Motor neuron (in vitro differentiated cells): ENCODE measurements at places on chromosomes 4 and X. TPM values are rescaled to one million over a fixed set of nuclear protein-coding genes. Genes with fewer than 3 reads are reported as not detected.

UGT2B15 gene
- total RNA-seq, result not detected in 2 replicates

XPNPEP2 gene
- 1.1 and 2.9 TPM in 2 replicates for total RNA-seq

SYAP1 gene
- 35.8 and 40.7 TPM in 2 replicates for total RNA-seq

- no peak for ATAC-seq
Observed at GRCh38 chr4:121697564-121697963, 784 bp upstream of the ANXA5 start.

- ATAC-seq, result peak; percentile 23
Observed at GRCh38 chr4:78059524-78059889, 2.4 kb downstream of the FRAS1 start.

DNA sequence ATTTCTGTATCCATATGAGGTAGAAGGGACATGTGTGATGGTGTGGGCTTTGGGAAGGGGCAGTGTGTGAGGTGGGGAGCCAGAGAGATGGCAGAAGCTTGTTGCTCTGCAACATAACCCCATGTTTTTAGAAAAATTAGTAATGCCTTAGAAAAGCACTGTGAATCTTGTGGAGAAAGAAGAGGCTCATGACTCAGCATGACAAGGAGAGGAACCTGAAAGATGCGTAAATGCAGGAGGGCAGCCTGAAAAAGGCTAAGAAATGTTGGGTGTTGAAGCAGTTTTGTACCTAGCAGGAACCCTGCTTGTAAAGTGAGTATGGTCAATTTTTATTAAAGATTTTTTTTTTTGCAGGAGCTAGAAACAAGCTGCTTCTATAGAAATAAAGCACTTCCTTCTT lies 59.8 kb downstream of the ARSJ start:
- ATAC-seq, result no peak

- ATAC-seq, result no peak
Observed at GRCh38 chr4:52612341-52612740, 46.8 kb downstream of the USP46 start.

DNA sequence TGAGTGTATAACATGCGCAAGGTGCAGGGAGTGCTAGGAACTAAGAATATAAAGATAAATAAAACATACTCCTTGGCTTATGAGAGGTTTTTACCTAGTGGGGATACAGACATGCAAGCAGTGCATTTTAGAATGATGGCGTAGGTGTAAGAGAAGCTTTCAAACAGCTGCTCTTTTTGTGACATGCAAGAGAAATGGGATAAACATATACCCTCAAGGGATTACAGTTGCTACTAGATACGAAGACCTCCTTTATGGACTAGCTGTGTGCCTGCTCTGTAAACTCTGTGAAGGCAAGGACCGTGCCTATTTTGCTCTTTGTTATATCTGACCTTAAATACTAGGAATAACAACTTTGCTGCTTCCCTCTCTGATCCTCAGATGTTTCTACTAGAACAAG lies 39.0 kb upstream of the SLITRK4 start:
- ATAC-seq, result no peak

DNA sequence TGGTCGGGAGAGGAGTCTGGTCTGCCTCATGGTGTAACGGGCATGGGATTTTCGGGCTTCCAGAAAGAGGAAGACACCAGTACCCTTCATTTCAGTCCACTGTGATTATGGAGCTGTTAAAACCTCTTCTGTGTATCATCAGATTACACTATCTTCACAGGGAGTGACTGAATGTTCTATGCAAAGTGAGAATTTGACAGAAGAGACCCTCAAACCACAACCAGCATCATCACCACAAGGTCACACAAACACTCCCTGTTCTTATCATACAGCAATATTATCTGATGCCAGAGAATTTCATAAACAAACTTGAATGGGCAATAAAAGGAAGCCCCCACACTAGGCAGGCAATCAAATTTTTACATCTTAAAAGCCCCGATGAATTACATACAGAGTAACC lies 164.2 kb downstream of the PDGFRA start:
- no peak for ATAC-seq

GRCh38 chr4:24104158-24104565 lies 214.3 kb upstream of the PPARGC1A start:
- no peak for ATAC-seq

GRCh38 chrX:47200385-47201150 lies 6.9 kb downstream of the UBA1 start:
- ATAC-seq, result no peak

- no peak for ATAC-seq
Observed at GRCh38 chrX:74779175-74779574, 146.1 kb downstream of the NEXMIF start.

GRCh38 chr4:138734746-138735145 lies 280.8 kb upstream of the NOCT start:
- peak; percentile 36 for ATAC-seq
